ENCODE measurements at places on chromosomes 4 and X.

GRCh38 chrX:101385026-101385684, 836 bp downstream of the BTK start:
- no peak for DNase-seq

- no peak for DNase-seq
Observed at GRCh38 chrX:40538406-40538805, 42.4 kb upstream of the ATP6AP2 start.

- no peak for DNase-seq
Observed at GRCh38 chrX:12988797-12989196, 13.9 kb downstream of the TMSB4X start.

GRCh38 chr4:168695288-168695687, 198.4 kb downstream of the PALLD start:
- DNase-seq, result no peak

DNA sequence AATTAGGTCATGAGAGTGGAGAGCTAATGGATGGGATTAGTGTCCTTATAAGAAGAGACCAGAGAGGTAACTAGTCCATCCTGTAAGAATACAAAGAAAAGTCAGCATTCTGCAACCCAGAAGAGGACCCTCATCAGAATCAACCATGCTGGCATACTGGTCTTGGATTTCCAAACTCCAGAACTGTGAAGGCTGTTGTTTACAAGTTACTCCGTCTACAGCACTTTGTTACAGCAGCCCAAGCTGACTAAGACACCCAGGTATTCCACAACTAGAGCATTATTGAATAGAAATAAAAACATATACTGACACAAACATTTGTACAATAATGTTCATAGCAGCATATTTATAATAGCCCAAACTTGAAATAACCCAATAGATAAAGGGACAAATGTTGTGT, 9.2 kb downstream of the TMEM156 start:
- DNase-seq, result no peak

DNA sequence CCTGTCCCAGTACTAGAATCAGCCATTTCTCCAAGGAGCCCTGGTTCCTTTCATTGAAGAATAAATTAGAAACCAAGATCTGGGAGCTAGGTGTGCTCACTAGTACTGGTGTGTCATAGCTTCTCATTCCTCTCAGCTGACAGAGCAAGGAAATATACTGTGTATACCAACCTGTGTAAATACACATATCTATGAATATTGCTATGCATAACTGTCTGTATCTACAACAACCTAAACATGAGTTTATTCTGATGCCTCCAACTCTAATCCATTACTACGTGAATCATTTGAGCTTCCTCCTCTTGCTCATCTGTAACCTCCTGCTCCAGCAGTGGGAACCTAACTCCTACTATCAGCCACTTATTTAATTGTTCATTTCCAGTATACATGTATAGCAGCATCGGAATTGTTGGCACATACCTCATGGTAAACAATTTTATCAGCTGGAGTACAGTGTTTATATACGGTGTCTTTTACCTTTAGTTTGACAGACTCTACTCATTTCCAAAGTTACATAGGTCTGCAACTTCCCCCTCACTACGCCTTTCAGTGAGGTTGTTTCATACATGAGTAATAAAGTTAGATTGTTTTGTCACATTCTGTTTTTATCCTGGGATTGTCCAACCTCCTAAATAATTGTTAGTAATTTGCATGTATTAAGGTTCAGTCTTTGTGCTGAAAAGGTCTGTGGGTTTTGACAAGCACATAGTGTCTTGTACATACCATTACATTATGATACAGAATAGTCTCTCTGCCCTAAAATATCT, 7.1 kb upstream of the SCRG1 start:
- DNase-seq, result no peak

DNA sequence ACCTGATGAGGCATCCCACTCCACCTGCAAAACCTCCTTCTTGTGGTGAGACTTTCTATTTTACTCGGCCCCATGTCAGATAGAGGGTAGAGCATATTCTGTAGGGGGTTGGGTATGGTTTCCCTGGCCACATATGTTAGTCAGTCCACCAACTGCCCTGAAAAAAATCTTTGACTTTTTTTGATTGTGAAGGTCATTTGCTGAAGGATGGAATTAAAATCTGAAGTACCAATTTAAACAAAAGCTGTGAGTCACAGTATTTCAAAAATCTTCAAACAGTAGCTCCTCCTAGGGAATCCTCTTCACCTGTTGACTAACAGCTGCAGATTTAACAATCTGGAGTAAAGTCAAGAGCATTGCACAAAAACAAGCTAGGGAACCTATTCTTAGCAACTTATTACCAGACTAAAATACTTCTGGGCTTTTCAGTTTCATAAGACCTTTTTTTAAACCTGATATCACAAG, 8.0 kb upstream of the CCDC110 start:
- DNase-seq, result no peak

DNA sequence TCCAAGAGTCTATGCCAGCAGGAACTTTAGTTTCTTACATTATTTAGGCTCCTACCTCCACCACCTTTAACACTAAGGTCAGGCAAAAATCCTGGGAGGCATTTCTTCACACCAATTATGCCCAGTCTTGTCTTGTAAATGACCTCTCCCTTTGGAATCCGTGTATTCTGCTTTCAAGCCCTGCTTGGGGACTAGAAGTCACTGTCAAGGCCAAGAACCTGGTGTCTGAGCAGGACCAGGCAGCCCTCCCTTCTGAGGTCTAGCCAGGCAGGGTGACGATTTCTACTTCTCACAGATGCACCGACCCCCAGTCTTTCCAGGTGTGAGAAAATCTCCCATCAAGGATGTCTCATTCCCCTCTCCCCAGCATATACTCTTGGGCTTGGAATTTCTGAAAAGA, 82.7 kb upstream of the C1QTNF7 start:
- DNase-seq, result no peak

GRCh38 chrX:21503593-21503992, 129.4 kb downstream of the CNKSR2 start:
- no peak for DNase-seq

GRCh38 chr4:81808011-81808672, 336.4 kb upstream of the RASGEF1B start:
- DNase-seq, result no peak

GRCh38 chr4:75948822-75949444, 8.1 kb upstream of the NAAA start:
- no peak for DNase-seq

- DNase-seq, result no peak
Observed at GRCh38 chrX:41895826-41896225, 27.5 kb downstream of the CASK start.

DNA sequence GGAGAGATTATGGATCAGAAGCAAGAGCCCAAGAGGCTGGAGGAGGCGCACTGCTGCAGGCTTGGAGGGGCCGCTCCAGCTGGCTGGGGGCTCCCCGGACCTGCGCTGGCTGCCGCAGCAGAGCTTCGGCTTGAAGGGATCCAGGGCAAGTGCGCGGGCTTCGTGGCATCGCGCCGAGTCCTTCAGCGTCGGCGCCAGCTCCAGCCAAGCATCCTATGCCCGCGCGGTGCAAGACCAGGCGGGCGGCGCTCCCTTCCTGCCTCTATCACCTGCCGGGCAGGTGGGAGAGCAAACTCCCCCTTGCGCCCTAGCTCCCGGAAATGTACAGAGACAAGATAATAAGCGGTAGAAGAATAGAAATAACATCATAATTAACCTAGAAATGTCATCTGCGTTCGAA, 10.5 kb upstream of the UCP1 start:
- no peak for DNase-seq

GRCh38 chr4:165325732-165326512, 1.5 kb upstream of the MSMO1 start:
- DNase-seq, result no peak

- DNase-seq, result no peak
Observed at GRCh38 chr4:17709763-17710068, 71.7 kb downstream of the FAM184B start.

DNA sequence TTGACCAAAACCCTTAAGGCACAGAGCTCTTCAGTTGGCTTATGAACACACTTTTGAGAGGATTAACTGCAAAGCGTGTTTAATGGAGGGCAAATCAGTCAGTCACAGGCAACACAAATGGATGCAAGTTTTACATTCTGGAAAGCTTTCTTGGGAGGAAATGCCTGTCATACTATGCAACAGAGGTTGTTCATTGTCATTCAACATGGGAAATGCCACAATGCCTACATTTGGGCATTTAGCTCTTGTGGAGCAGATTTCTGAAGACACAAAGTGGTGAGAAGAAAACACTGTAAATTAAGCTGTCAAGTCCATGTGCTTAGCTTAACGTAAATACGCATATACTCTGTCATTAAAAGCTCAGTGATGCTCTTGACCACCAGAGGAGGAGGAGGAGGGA, 41.1 kb downstream of the CBLL2 start:
- DNase-seq, result no peak
